ENCODE measurements at places on chromosomes 11 and 22. TPM values are rescaled to one million over a fixed set of nuclear protein-coding genes. Genes with fewer than 3 reads are reported as not detected.

CDC45 gene
- polyA plus RNA-seq = 21.5 TPM

CDCA5 gene
- 68.3 TPM for polyA plus RNA-seq

APOBEC3G gene
- polyA plus RNA-seq = 6.3 TPM

HEPHL1 gene
- polyA plus RNA-seq = not detected

CASP4 gene
- 6.0 TPM for polyA plus RNA-seq

P2RX6 gene
- 3.5 TPM for polyA plus RNA-seq

OR8B3 gene
- polyA plus RNA-seq = not detected

UBQLNL gene
- polyA plus RNA-seq = not detected

SERPIND1 gene
- 1.4 TPM for polyA plus RNA-seq

VSIG2 gene
- not detected for polyA plus RNA-seq

GGTLC2 gene
- polyA plus RNA-seq = not detected

LRRN4CL gene
- polyA plus RNA-seq = 0.36 TPM

GRM5 gene
- polyA plus RNA-seq = 1.1 TPM

MIAT gene
- 12.9 TPM for polyA plus RNA-seq

MMP27 gene
- not detected for polyA plus RNA-seq

LGR4 gene
- 6.3 TPM for polyA plus RNA-seq

SNX32 gene
- 3.6 TPM for polyA plus RNA-seq

POU2AF3 gene
- polyA plus RNA-seq = 2.8 TPM

CD3D gene
- polyA plus RNA-seq = not detected

C11orf87 gene
- 2.1 TPM for polyA plus RNA-seq

YDJC gene
- 16.1 TPM for polyA plus RNA-seq

CENPM gene
- polyA plus RNA-seq = 40.5 TPM

BTG4 gene
- polyA plus RNA-seq = not detected

NFAM1 gene
- 1.4 TPM for polyA plus RNA-seq

SLC7A4 gene
- 7.3 TPM for polyA plus RNA-seq

TSGA10IP gene
- not detected for polyA plus RNA-seq

RNF215 gene
- polyA plus RNA-seq = 8.0 TPM

DLG2 gene
- polyA plus RNA-seq = 12.9 TPM

PHF5A gene
- 42.8 TPM for polyA plus RNA-seq

PARVG gene
- 5.1 TPM for polyA plus RNA-seq

PNPLA3 gene
- 4.8 TPM for polyA plus RNA-seq

PTGDR2 gene
- 1.3 TPM for polyA plus RNA-seq

GPHA2 gene
- not detected for polyA plus RNA-seq

RIMBP3B gene
- polyA plus RNA-seq = 0.34 TPM

TMEM191C gene
- polyA plus RNA-seq = 0.54 TPM

All from brain (organoid and tissue), 16 donors.